CD4-positive, alpha-beta T cell treated with Interleukin-12 subunit alpha and Interleukin-12 subunit beta, for 1 hour (primary cell): ENCODE measurements at places on chromosomes 13 and 19.

DNA sequence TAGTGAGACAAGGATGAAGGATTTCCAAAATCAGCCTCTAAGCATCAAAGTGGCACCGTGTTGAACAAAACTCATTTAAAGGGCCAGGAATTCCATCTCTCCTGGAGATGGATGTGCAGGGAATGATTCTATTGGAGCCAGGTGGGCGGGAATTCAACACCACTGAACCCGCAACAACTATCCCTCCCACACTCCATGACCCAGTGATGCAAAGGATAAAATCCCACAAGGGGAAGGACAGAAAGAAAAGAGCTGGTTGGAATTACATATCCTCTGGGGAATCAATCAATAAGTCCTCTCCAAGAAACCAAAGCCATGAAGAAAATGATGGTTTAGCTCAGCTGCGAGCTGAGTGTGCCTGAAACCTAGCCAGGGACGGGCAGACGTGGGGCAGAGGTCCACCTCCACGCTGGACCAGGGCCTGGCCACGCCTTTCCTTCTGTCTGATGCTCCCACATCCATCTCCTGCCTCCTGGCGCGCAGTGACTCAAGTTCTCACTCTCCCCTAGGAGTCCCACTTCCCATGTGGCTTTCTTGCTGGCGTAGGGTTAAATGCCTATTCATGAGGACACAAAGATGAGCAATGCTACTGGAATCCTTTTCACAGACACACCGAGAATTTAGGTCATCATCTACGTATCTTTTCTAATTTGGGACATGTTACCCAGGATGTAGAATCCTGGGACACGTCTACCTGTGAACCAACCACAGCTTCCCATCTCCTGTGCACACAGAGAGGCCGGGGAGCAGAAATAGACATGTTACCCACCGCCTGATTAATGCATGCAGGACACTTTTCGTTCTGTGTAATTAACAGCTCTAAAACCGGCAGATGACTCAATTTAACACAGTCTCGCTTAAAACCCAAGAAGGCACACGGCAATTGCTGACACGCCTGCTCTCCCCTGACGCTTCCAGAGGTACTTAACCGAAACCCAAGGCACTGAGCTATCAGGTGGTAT lies 48.6 kb downstream of the PEPD start:
- no peak for DNase-seq

- DNase-seq, result no peak
Observed at GRCh38 chr13:43058831-43059230, 35.4 kb downstream of the DNAJC15 start.

- DNase-seq, result no peak
Observed at GRCh38 chr19:34428549-34429285, 536 bp downstream of the UBA2 start.

DNA sequence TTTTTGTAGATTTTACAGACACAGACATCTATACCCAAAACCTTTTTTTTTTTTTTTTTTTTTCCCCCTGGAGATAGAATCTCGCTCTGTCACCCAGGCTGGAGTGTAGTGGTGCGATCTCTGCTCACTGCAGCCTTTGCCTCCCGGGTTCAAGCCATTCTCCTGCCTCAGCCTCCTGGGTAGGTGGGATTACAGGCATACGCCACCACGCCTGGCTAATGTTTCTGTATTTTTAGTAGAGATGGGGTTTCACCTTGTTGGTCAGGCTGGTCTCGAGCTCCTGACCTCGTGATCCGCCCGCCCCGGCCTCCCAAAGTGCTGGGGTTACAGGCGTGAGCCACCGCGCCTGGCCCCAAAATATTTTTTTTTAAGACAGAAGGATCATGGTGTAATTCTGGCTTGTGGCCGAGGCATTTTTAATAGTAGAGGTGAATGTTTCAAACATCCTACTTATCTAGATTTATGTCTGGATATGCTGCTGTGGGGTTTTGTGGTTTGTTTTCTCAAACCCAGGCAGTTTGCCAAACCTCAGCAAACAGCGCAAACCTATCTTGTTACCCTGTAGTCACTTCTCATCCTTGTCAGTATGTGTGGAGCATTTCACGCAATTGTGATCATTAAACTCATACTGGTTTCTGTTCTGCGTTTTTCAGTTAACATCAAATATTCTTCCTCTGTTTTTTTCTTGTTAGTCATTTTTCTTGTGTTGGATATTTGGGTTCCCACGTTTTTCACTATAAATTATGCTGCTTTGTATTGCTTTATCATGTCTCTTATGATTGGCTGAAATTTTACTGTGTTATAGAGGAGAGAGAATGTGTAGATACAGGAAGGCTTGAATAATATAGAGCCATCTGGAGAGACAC lies 36.2 kb upstream of the GARRE1 start:
- DNase-seq, result peak; percentile 77

DNA sequence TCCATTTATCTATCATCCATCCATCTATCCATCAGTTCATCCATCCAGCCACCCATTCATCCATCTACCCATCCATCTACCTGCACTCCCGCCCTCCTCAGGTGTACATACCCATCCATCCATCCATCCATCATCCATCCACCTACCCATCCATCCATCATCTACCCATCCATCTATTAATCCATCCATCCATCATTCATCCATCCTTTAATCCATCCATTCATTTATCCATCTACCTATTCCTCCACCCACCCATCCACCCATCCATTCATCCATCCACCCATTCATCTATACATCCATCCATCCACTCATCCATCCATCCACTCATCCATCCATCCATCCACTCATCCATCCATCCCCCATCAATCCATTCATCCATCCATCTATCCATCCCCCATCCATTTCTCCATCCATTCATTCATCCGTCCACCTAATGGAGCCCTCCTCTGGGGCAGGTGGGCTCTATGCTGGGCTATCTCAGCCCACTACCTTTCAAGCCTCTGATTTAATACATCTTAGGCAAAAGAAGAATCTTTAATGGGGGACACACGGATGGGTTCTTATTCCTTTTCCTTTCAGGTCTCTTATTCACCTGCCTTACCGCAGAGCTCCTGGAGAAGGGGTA lies 178.9 kb downstream of the URI1 start:
- DNase-seq, result no peak

DNA sequence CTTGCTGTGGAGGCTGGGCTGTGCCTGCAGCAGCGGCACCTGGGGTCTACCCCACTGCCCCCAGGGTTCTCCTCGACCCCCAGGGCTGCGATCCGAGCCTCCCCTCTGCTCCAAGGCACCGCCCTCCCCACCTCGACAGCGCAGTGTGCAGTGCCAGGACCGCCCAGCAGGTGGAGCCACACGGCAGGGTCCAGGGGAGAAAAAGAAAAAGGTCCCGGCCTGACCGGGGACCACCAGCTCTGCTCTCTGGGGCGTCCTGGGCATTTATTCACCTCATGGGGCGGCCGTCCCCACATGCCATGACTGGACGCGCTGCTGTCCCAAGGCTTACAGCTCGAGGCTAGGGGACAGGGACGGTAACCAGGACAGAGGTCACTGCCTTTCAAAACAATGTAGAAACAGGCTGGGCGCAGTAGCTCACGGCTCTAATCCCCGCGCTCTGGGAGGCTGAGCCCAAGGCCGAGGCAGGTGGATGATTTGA lies 10.6 kb downstream of the REXO1 start:
- peak; percentile 57 for DNase-seq

GRCh38 chr13:78608688-78609463 lies 5.5 kb upstream of the POU4F1 start:
- DNase-seq, result no peak

DNA sequence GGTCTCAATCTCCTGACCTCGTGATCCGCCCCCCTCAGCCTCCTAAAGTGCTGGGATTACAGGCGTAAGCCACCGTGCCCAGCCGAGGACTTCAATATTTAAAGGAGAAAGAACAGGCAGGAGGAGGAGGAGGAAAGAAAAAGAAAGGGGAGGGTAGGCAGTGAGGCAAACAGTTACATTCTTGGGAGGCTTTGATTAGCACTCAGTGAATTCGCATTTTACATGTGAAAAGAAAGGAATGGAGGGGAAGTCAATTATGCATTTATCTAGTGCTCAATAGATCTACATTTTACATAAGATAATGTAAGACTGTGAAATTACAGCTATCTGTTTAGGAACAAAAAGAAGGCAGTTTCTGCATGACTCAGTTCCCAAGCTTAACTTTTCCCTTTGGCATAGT lies 30.9 kb upstream of the CXCL17 start:
- no peak for DNase-seq

- peak; percentile 63 for DNase-seq
Observed at GRCh38 chr19:47110521-47111005, 3.0 kb downstream of the ZC3H4 start.

- no peak for DNase-seq
Observed at GRCh38 chr13:41707194-41707821, 250.0 kb downstream of the RGCC start.

GRCh38 chr13:74087357-74087756 lies 46.8 kb downstream of the KLF12 start:
- no peak for DNase-seq

DNA sequence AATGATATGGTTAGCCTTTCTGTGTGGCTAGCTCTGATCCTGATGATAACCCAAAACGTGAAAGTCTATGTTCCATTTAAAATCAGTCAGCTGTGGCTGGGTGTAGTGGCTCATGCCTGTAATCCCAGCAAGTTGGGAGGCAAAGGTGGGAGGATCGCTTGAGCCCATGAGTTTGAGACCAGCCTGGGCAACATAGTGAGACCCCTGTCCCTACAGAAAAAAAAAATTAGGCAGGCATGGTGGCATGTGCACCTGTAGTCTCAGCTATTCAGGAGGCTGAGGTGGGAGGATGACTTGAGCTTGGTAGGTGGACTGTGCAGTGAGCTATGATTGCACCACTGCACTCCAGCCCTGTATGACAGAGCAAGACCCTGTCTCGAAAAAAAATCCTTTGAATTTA lies 1.1 kb upstream of the EID2B start:
- DNase-seq, result no peak

GRCh38 chr19:35911790-35912189 lies 3.7 kb upstream of the TYROBP start:
- no peak for DNase-seq

GRCh38 chr19:32202244-32202643 lies 143.2 kb upstream of the ZNF507 start:
- no peak for DNase-seq

GRCh38 chr13:59444210-59444857 lies 719.4 kb downstream of the DIAPH3 start:
- DNase-seq, result no peak

GRCh38 chr19:7078008-7078407 lies 8.5 kb downstream of the ZNF557 start:
- DNase-seq, result no peak

DNA sequence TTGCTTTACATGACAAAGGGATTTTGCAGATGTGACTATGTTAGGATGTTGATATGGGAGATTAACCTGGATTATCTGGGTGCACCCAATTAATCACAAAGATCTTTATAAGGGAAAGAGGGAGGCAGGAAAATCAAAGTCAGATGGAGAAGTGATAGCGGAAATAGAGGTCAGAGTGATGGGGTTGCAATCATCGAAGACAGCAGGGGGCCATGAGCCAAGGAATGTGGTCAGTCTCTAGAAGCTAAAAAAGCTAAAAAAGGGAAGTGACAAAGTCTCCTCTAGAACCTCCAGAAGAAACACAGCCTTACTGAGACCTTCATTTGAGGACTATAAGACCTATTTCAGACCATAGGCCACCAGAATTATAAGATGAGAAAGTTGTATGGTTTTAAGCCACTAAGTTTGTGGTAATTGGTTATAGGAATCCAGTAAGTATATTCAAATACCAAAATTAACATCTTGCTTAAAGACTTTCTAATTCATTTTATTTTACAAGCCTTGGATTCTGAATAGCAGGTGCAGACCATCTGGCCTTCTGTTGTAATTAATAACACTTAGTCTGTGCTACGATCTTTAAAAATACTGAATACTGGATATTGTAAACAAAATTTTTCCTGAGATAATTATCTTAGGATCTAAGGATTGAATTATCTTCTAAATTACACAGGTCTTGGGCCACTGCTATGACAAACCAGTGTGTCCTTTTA lies 493.4 kb upstream of the PCDH20 start:
- no peak for DNase-seq

- no peak for DNase-seq
Observed at GRCh38 chr13:34943436-34944273, 1.6 kb downstream of the NBEA start.

DNA sequence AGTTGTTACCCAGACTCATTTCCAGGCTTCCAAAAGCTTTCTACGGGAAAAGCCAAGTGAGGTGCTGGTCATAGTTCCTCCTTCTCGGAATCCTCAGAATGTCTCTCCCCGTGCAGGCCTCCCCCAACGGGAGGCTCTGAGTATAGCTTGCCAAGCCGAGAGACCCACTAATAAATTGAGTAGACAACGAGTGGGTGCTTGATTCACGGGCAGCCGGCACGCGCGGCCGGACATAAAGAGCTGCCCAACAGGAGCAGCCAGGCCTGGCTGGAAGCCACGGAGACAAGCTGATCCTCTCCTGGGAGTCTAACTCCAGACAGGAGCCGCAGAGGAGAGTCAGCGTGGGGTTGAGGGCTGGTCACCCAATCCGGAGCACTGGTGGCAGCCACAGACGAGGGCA lies 43.4 kb upstream of the MEDAG start:
- no peak for DNase-seq

DNA sequence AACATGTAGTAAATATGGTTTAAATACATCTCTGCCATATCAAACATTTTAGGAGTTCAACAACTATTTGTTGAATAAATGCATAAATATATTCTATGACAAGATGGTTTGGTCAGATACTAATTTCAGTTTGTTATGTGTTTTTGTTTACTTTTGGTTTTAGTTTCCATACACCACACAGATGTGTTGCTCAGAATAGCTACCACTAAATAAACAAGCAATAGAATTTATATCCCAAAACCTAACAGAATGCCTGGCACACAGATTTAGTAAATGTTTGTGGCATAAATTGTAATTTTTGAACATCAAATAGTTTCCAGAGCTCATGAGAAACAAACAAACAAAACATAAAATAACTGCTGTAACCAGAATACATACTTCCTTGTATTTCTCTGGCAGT lies 126.8 kb upstream of the ATXN8OS start:
- DNase-seq, result no peak

DNA sequence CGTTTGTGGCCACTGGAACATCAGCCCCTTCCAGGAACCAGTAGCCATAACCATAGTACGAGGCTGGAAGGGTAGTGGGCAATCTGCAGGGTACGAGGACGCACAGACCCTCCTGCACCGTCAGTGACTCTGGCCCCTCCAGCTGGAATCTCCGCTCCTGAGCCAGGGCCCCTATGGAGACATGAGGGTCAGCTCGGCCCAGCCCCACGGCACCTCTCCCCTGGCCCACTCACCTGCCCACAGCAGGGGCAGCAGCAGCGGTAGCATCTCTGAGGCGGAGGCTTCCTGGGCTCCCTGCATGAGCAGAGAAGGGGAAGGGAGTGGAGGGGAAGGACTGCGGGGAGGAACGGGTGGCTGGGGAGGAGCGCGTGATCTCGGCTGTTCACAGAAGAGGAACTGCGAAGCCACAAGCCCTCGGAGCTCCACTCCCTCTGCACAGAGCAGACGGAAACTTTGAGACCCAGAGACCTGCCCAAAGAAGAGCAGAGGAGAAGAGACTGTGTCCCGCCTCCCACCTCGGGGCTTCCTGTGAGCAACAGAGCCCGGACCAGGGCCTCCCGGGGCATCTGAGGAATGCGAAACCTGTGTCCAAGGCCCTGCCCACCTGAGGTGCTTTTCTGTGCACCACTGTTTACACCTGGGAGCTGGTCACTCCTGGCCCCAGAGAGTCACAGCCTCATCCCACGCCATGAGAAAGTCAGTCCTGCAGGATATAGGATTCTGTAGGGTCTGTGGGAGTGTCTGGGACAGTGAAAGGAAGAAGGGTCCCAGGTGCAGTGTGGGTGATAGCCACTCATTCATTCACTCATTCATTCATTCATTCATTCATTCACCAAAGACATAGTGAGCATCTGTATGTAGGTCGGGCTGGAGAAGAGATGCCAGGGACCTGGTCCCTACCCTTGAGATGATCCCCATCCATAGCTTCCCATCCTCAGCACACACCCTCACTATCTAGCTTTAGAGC lies at the start of gene SIGLEC6:
Gene SIGLEC6, minus strand, starts transcription at position 322 of the 967 bp plus-strand sequence. Its CDS starts 22 bp downstream, at position 300.
- DNase-seq, result peak; percentile 37
